ENCODE measurements at places on chromosomes 16 and 17.
A peak's percentile ranks its signal among the peaks of the same experiment; 100 is the strongest.

DNA sequence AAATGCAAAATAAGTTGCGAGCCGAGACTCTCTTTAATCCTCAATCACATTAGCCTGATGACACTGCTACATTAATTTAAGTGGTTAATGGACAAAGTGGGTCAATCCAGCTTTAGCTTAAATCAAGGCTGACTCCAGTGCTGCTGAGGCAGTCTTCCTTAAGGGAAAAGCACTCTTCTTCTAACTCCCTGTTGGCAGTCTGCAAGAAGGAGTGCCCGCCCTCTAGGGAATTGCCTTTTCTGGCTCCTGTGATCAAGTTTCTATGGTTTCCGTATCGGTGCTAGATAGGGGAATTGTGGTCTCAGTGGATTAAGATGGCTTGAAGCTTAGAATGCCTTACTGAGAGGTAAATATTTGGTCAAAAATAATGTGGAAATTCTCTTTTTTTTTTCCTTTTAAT, 41.0 kb downstream of the HS3ST3B1 start:
- DNase-seq: no peak

GRCh38 chr17:74677558-74678466, 34.9 kb downstream of the CD300LF start:
- DNase-seq: no peak

DNA sequence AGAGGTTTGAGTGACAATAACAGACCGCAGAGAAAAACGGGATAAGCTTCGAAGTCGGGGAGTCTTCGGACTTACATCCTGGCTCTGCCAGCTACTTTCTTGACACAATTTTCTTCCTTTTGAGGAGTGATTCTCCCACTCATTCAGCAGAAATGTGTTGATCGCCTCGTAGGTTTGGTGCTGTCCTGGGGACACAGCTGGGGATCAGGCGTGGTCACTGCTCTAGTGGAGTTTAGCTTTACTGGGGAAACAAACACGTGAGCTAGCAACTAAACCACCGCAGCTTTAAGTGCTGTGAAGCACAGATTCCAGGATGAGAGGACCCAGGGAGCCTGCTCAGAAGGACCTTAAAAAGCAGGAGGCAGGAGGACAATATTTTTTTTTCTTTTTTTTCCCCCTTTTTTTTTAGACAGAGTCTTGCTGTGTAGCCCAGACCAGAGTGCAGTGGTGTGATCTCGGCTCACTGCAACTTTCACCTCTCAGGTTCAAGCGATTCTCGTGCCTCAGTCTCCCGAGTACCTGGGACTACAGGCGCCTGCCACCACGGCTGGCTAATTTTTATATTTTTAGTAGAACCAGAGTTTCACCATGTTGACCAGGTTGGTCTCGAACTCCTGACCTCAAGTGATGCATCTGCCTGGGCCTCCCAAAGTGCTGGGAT, 858 bp downstream of the NUBP1 start:
- no peak for DNase-seq

- DNase-seq: peak; percentile 30
These were observed 113.4 kb downstream of the ENGASE start for GRCh38 chr17:79188048-79188447.

DNA sequence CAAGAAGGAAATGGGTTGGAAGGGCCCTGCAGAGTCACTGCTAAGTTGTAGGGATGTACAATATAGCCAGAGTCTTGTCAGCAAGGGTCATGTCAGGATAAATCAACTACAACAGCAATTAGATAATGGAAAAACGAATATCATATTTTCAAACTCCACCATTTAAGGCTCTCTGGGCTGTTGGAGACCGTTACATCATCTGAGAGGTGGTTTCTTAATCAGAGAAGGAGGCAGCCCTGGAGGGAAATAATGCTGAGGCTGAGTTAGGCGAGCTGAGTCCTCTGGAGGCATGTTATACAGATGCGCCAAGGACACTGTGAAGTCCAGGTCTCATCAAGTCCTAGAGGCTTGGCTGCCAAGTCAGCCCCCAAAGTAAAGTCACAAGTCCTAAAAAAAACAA, 30.3 kb downstream of the LYRM9 start:
- no peak for DNase-seq

- no peak for DNase-seq
These were observed 220.8 kb upstream of the MON1B start for GRCh38 chr16:76970087-76970744.

Measured in HAP-1 (cell line).